Mesothelial cell of epicardium (in vitro differentiated cells): ENCODE measurements at places on chromosomes 11 and 22.

GRCh38 chr11:33731723-33732531 is 4.3 kb downstream of the CD59 start:
- DNase-seq: no peak

- DNase-seq: no peak
Observed at GRCh38 chr11:394858-395655, 1.0 kb downstream of the PKP3 start.

GRCh38 chr11:58773337-58773736 is 41.6 kb upstream of the GLYAT start:
- DNase-seq: no peak

GRCh38 chr11:67442504-67443404 is 522 bp downstream of the CORO1B start:
- DNase-seq: no peak

GRCh38 chr11:64891215-64891848 is 12.9 kb upstream of the EHD1 start:
- no peak for DNase-seq

GRCh38 chr11:11171285-11171684 is 181.8 kb downstream of the CSNK2A3 start:
- no peak for DNase-seq

DNA sequence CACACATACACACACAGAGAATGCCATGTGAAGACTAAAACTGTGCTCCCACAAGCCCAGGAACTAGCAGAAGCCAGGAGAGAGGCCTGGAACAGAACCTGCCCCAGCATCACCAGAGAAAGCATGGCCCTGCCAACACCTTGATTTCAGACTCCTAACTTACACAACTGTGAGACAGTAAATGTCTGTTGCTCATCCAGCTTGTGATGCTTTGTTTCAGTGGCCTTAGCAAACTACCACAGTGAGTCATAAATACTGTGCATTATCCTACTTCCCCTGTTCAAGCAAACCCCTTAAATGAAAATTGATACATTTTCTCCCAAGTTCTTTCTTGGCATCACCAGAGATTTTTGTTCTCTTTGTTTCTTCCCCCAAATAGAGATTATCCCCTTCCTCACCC is 1539.4 kb upstream of the TENM4 start:
- no peak for DNase-seq

DNA sequence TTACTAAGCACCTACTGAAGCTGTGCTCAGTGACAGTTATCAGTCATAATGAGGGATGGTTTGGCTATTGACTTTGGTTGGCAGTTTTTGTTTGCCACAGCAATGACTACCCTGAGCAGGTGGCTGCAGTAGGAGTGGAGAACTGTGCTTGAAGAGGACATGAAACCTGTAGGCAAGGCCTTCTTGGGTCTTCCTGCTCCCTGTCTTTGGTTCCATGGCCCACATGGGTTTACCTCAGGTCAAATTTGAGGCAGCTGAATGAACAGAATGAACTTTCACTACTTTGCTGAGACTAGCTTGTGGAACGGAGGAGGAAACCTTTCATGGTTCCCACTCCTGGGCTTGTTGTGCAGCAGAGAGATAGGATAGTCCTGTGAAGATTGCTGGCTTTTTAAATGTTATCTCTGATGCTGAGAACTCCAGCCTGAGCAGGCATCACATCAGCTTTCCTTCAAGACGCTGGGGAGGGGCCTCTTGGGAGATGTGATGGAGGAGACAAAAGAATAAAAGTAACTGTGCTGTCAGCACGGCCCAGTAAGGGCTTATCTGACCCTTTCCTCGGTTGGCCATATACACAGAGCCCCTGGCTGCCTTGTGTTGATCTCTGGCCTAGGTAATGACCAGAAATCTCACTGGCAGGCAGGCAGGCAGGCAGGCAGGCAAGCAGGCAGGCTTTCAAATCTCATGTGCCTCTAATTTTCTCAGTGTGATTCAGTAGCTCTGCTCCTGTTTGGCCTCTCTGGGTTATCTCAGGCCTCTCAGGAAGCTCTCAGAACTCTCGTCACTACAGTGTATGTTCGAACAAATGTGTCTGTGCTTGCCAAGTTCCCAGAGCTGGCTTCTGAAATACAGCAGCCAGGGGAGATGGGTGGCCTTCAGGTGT is 12.0 kb downstream of the STIM1 start:
- DNase-seq: no peak

- no peak for DNase-seq
Observed at GRCh38 chr22:24185501-24186351, 4.4 kb downstream of the SUSD2 start.

DNA sequence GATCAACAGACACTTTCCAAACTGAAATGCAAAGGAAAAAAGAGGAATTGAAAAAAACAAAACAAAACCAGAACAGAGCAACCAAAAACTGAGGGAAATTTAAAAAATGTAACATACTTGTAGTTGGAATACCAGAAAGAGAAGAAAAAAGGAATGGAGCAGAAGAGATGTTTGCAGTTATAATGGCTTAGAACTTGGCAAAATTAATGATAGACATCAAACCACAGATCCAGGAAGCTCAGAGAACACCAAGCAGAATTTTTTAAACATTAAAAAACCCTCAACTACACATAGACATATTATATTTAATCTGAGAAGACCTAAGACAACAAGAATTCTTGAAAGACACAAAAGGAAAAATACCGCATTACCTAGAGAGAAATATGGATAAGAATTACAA is 46.1 kb downstream of the ASCL2 start:
- DNase-seq: no peak

GRCh38 chr11:76761718-76762355 is 21.3 kb upstream of the TSKU start:
- DNase-seq: no peak

GRCh38 chr11:60908803-60909202 is 2.4 kb upstream of the PRPF19 start:
- no peak for DNase-seq

DNA sequence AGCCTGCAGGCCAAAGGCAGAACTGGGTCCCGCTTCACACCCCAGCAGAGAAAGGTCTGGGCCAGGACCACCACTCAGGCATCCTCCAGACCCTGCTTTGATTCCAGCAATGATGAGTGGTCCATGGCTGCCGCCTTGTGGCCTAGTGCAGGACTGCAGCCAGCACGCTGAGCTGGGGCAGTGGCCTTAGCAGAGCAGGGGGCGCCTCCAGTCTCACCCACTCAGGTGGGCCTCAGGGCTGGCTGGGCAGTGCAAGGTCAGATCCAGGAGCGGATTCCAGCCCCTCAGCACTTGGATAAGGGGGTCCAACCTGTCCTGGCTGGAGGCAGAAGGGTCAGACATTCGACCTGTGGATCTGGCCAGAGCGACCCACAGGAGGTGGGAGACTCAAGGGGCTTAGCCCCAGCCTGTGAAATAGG is 9.6 kb upstream of the PDE2A start:
- DNase-seq: peak; percentile 42

- no peak for DNase-seq
Observed at GRCh38 chr11:69371731-69372588, 78.0 kb downstream of the MYEOV start.

GRCh38 chr11:16096336-16096735 is 260.0 kb downstream of the SOX6 start:
- no peak for DNase-seq
